Kidney (tissue), 22 donors: ENCODE measurements at places on chromosomes 3 and 15. TPM values are rescaled to one million over a fixed set of nuclear protein-coding genes. Genes with fewer than 3 reads are reported as not detected.

Gene TRANK1
- 21.4 TPM for total RNA-seq

Gene INAFM2
- 21.6 TPM for total RNA-seq

Gene SCAMP5
- total RNA-seq, result 13.4 TPM

Gene MESP1
- total RNA-seq, result 2.1 TPM

Gene SYNM
- 23.2 TPM for total RNA-seq

DNA sequence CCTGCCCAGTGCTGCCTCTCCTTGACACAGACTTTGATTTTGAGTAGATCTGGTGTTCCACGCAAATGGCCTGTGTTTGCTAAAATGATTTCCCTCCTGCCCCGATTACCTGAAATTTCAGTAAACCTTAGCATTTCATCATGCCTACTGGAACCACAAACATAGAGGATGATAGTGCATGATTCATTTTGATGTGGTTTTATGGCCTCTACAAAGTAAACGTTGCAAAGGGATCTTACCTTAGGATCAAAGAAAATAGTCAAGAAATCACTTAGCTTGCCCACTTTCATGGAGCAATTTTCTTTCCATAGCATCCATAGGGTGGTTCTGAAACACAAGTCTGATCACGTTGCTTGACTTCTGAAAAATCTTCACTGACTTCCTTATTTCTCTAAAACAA is 524.6 kb upstream of the ATP11B start:
- DNase-seq, result no peak

- no peak for DNase-seq
Measured at GRCh38 chr15:31221936-31222515, 104.6 kb upstream of the KLF13 start.

- peak; percentile 52 for DNase-seq
Measured at GRCh38 chr15:89794627-89795241, 18.6 kb downstream of the MESP2 start.

DNA sequence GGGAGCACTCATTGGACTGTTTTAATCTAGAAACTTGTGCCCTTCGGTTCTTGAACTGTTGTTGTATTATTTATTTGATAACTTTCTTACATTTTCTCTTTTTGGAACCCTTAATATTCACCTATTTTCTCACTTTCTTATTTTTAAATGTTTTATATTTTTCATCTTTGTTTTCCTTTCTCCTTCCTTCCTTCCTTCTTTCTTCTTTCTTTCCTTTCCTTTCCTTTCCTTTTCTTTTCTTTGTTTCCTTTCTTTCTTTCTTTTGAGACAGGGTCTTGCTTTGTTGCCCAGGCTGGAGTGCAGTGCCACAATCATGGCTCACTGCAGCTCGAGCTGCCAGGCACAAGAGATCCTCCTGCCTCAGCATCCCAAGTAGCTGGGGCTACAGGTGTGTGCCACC is 108.5 kb downstream of the TBC1D2B start:
- DNase-seq, result no peak

GRCh38 chr3:43102773-43103480 is 3.0 kb downstream of the POMGNT2 start:
- DNase-seq, result no peak

GRCh38 chr3:3038201-3038991 is 71.8 kb downstream of the IL5RA start:
- no peak for DNase-seq

- no peak for DNase-seq
Measured at GRCh38 chr15:39549912-39550311, 31.0 kb upstream of the THBS1 start.

DNA sequence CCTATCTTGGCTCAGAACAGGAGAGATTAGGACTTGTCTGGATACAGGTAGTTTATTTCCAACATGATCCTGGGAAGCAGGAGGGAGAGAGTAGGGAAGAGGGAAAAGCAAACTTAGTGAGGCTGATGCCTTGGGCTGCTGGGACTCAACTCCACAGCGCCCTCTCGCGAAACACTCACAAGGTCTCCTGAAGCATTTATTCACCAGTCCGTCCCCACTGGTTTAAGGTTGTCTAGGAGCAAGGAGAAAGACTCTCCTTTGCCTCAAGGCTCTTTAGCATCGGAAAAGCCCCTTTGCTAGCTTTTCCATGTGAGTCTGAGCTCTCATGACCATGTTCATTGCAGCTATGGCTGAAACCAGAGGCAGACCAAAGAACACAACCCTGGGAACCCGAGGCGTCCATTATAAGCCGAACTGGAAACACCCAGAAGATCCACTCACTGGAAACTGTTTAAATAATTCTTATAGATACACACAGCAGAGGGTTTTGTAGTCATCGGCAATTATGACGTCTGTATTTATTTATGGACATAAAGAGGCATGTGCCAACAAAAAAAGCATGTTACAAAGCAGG is 244.5 kb downstream of the CD47 start:
- DNase-seq, result peak; percentile 78

DNA sequence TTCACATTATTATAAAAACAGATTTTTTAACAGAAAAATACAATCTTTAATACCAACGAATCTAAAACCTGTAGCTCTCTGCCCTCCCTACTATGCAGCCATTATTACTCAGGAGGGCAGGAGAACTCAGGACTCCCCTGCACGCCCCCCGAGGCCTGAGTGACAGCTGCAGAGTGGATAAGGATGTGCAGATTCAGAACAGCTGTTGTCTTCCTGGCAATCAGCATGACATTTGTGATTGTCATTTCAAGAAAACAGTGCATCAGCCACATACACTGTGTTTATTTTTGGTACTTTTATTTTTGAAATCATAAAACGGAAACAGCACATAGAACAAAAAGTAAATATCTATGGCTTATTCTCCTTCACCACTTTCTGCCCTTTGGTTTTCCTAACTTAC is 450.8 kb downstream of the OCA2 start:
- no peak for DNase-seq

DNA sequence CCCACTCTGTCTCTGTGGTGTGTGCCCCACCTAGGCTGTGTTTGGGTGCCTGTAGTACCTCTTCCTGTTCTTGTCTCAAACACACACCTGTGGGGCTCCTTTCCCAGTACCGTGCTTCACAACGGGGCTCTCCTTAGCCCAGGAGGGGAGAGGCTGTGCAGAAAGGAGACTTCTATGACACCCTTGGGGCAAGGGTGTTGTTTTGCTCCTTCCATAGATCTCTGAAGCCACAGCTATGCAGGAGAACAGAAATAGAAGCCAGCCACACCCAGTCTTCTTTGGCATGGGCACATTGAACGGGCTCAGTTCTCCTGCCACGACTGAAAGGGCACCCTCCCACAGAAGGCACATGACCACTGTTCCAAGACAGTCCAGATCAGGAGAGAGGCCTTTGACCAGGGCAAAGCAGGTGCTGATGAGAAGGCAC is 74.3 kb downstream of the LIPC start:
- no peak for DNase-seq

- DNase-seq, result no peak
Measured at GRCh38 chr3:45597171-45597570, 2.6 kb downstream of the LIMD1 start.

- no peak for DNase-seq
Measured at GRCh38 chr3:59899061-59899460, 849.2 kb upstream of the CFAP20DC start.

- no peak for DNase-seq
Measured at GRCh38 chr15:59174151-59174834, 32.4 kb upstream of the LDHAL6B start.
